ENCODE measurements at places on chromosomes 13 and 19. TPM values are rescaled to one million over a fixed set of nuclear protein-coding genes. Genes with fewer than 3 reads are reported as not detected.
A peak's percentile ranks its signal among the peaks of the same experiment; 100 is the strongest.

The SERP2 gene
- polyA plus RNA-seq, result 9.6 TPM

GRCh38 chr19:4730740-4731171 lies 7.1 kb upstream of the DPP9 start:
- DNase-seq, result no peak

The WDR88 gene
- polyA plus RNA-seq, result 1.3 TPM

- DNase-seq, result no peak
Measured at GRCh38 chr13:80109303-80109702, 231.6 kb downstream of the SPRY2 start.

GRCh38 chr13:43301346-43301969 lies 278.1 kb downstream of the DNAJC15 start:
- DNase-seq, result no peak

DNA sequence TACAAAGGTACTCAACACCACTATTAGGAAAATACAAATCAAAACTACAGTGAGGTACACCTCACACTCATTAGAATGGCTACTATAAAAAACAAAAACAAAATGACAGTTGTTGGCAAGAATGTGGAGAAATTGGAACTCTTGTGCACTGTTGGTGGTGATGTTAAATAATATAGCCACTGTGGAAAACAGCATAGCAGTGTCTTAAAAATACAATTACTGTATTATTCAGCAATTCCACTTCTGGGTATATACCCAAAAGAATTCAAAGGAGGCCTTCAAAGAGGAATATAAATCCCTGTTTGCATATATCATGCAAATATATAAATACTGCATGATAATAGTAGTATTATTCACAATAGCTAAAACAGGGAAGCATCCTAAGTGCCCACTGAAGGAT lies 66.8 kb downstream of the CDK8 start:
- DNase-seq, result no peak

DNA sequence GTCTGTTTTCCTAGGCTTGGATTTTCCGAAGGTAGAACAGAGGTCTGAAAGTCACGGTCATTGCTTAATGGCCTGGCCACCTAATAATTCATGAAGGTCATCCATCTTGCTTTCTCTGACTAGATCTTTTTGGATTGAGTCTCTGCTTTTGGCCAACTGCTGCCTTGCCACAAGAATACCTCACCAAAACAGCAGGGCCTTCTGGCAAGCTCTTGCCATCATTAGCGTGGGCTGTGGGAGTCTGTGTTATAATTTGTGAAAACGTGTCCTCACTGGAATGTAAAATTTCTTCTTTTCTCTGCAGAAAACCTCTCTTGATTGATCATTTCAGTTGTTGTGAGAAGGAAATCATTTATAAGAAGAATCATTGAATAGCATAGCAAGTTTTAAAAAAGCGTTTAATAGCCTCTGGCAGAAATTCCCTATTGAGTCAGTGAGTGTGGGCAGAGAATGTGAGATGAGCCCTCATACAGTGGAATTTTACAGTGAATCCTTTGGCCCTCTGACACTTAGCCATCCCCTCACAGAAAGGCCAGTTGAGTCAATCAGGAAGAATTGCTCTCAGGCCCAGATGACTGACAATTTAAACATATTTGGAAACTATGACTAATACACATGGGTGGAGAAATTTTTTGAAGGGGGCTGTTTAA lies 43.2 kb upstream of the ERICH6B start:
- DNase-seq, result no peak

DNA sequence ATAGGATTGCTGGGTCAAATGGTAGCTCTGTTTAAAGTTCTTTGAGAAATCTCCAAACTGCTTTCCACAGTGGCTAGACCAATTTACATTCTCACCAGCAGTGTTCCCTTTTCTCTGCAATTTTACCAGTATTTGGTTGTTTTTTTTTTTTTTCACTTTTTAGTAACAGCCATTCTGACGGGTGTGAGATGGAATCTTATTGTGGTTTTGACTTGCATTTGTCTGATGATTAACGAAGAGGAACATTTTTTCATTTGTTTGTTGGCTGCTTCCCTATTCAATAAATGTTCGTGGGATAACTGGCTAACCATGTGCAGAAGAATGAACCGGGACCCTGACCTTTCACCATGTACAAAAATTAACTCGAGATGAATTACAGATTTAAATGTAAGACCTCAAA lies 31.2 kb downstream of the CYP4F2 start:
- DNase-seq, result no peak

GRCh38 chr13:20901668-20902437 lies 693 bp downstream of the XPO4 start:
- DNase-seq, result no peak

The ZNF527 gene
- polyA plus RNA-seq, result 10.4 TPM

GRCh38 chr13:95948656-95949055 lies 104.5 kb downstream of the UGGT2 start:
- DNase-seq, result no peak

The ANKLE1 gene
- polyA plus RNA-seq, result 1.7 TPM

DNA sequence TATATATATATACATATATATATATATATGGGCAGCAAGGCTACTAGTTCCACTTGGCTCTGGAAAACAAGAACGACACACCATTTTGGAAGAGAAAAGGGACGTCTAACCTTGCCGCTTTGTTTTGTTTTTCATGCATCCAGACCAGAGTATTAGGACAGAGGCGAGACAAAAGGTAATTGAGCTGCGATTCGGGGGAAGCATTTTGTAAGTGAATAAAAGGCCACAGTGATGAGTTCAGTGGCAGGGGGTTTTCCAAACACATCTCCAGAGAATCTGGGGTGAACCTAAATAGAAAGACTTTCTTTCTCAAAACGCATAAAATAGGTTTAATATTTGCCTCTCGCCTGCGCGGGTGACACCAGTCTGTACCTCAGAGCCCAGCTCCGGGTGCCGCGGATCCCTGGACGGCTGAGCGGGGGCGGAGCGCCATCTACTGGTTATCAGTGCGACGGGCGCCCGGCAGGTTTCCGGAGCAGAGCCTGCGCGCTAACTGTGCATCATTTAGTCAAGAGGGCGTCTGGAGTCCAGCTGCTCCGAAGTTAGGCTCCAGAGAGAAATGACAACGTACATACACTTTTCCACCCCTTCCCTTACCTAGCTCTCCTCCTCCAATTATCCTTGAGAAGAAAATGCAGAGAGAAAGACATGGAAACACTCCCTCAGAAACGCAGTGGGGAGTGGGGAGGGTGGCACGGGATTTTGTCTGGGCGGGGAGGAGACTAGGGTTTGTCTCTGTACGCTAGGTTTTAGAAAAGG lies 262.3 kb downstream of the TBC1D4 start:
- DNase-seq, result peak; percentile 78

DNA sequence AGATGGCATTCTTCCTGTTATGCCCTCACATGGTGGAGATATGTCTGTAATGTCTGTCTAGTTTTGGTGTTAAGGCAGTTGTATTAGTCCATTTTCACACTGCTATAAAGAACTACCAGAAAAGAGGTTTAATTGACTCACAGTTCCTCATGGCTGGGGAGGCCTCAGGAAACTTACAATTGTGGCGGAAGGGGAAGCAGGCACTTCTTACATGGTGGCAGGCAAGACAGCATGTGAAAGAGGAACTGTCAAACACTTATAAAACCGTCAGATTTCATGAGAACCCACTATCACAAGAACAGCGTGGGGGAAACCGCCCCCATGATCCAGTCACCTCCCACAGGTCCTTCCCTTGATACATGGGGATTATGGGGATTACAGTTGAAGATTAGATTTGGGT lies 3.2 kb downstream of the ZNF441 start:
- DNase-seq, result no peak

- DNase-seq, result no peak
Measured at GRCh38 chr19:1767464-1767933, 14.2 kb downstream of the ONECUT3 start.

- no peak for DNase-seq
Measured at GRCh38 chr13:39688699-39689405, 33.4 kb downstream of the COG6 start.

- DNase-seq, result no peak
Measured at GRCh38 chr19:41941410-41942202, 13.4 kb upstream of the ERFL start.

DNA sequence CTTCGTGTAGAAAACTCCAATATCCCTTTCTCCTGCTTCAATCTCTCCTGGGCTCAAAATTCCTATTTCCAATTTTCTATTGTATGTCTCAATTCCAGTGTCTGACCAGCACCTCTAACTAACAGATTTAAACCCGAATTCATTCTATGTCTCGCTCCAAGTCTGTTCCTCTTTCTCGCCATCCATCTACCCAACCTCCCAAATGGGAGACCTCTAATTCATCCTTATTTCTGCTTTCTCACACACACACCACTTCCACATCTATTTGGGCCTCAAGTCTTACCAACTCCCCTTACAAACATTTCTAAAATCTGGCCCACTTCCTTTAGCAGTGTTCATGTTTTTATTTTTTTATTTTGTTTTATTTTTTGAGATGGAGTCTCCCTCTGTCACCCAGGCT lies 53.3 kb downstream of the MBD3L2B start:
- DNase-seq, result no peak

DNA sequence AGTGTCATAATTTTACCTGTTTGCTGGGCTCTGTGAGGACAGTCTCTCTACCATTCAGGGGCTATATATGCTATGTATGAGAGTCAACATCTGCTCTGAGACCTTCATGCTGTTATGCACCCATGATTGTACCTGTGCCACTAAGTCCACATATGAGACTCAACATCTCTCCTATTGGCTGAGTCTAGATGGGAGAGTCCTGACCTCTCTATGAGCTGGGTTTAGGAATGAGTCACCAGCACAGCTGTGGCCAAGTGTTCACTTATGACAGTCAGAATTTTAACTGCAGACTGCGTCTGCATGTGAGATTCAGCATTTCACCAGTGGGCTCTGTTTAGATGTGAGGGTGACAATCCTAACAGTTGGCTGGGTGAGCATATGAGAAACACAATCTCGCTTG lies 49.5 kb downstream of the ZNF729 start:
- no peak for DNase-seq

GRCh38 chr19:8567522-8568172 lies 9.6 kb downstream of the MYO1F start:
- DNase-seq, result no peak

The NECTIN2 gene
- 78.6 TPM for polyA plus RNA-seq

DNA sequence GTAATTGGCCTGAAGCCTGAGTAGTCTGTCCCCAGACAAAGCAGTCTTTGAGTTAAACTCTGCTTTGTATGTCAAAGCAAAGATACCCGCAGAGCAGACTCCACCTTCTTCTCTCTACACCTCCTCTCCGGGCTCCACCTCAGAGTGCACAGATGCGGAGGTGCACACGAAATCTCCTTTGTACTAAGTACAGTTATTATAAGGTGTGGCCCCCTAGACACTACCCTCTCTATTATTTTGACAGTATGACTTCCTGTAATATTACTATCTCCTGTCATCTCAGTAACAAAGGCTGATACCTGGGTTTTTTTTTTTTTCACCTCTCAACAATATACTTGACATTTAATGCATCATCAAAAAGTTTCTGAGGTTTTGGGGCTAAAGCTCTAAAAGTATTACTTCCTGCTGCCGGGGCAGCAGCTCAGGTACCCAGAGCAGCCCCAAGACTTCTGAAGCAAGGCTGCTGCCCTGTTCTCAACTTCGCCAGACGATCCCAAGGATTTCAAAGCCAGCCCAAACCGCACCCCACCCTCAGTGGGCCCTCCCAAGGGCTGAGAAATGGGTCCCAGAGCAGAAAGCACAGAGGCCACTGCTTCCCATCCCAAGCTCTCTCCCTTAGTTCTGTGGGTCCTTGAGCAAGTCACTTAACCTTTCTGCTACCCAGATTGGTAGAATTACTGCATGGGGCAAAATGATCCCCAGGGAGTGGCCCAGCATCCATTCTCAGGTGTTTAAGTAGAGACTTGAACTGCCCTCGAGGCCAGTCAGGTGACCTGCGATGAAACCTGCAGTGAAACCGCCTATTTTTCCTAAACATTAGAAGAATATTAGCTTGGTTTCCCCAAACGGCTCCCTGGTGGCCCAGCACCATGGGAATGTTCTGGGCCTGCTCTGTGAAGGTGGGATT lies 180.6 kb downstream of the FOXO1 start:
- DNase-seq, result no peak

The C19orf38 gene
- 3.7 TPM for polyA plus RNA-seq

- no peak for DNase-seq
Measured at GRCh38 chr19:41784312-41784711, 12.1 kb upstream of the CEACAM3 start.

The GARIN5B gene
- polyA plus RNA-seq, result not detected

The LILRB3 gene
- 2.9 TPM for polyA plus RNA-seq

The ZNF28 gene
- polyA plus RNA-seq, result 16.7 TPM

The ZNF420 gene
- polyA plus RNA-seq, result 20.4 TPM

The TMIGD2 gene
- polyA plus RNA-seq, result 0.37 TPM

DNA sequence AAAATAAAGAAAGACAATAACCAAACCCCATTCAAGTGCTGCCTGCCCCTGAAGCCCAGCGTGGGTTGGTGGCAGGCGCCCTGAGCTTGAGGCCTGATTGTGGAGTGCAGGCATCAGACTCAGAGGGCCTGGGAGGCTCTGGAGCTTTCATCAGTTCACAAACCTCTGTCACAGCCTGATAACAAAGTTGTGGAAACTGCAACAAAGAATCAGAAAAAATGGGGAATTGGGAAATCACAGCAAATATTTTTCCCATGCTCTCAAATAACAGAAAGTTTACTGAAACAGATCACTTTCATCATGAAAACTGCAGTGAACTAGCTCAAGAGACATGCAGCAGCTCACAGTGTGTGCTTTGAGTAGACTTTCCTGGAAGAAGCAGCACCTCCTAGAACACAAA lies 793.6 kb downstream of the UQCRFS1 start:
- no peak for DNase-seq

The ZSCAN4 gene
- 0.14 TPM for polyA plus RNA-seq

DNA sequence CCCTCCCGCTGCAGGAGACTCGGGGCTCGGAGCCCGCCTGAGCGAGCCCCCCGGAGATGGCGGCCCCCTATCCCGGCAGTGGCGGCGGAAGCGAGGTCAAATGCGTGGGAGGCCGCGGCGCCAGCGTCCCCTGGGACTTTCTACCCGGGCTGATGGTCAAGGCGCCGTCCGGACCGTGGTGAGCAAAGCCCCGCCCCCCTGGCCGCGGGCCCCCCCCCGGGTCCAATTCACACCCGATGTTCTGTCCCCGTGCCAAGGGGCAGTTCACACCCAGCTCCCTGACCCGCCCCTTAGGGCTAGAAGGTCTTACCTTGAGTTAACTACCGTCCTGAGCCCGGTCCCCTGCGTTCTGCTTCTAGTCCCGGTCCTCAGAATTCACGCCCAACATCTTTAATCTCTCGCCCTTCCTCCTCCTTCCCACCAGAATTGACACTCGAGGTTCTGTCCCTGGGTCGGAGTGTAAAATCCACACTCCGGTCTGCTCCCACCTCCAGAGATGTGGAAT lies 1.4 kb downstream of the NPAS1 start:
- no peak for DNase-seq

GRCh38 chr13:91470084-91470621 lies 71.7 kb downstream of the GPC5 start:
- DNase-seq, result no peak

The FCAR gene
- polyA plus RNA-seq, result 0.73 TPM

The ZNF568 gene
- 29.6 TPM for polyA plus RNA-seq

GRCh38 chr13:90230311-90230710 lies 1117.2 kb upstream of the MIR17HG start:
- DNase-seq, result no peak

The CGB2 gene
- polyA plus RNA-seq, result not detected

The ZIC2 gene
- polyA plus RNA-seq, result not detected

The PRRG2 gene
- 5.7 TPM for polyA plus RNA-seq

The SPRED3 gene
- polyA plus RNA-seq, result 0.20 TPM

The TUBA3C gene
- polyA plus RNA-seq, result not detected

The CPB2 gene
- polyA plus RNA-seq, result 1.8 TPM

The CCDC169 gene
- polyA plus RNA-seq, result 4.3 TPM

The CYP4F12 gene
- 11.3 TPM for polyA plus RNA-seq

The KCNC3 gene
- 23.6 TPM for polyA plus RNA-seq

The MISP3 gene
- polyA plus RNA-seq, result 2.2 TPM
